ENCODE measurements at places on chromosomes 12 and 14.

DNA sequence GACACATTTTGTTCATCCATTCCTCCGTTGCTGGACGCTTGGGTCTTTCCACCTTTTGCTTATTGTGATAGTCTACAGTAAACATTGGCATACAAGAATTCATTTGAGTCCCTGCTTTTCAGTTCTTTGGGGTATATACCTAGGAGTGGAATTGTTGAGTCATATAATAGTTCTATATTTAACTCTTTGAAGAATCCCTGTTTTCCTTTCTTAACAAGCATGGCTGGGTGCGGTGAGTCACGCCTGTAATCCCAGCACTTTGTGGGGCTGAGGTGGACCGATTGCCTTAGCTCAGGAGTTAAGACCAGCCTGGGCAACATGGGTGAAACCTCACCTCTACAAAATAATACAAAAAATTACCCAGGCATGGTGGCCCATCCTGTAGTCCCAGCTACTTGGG lies 75.4 kb downstream of the CCDC92 start:
- DNase-seq: no peak

DNA sequence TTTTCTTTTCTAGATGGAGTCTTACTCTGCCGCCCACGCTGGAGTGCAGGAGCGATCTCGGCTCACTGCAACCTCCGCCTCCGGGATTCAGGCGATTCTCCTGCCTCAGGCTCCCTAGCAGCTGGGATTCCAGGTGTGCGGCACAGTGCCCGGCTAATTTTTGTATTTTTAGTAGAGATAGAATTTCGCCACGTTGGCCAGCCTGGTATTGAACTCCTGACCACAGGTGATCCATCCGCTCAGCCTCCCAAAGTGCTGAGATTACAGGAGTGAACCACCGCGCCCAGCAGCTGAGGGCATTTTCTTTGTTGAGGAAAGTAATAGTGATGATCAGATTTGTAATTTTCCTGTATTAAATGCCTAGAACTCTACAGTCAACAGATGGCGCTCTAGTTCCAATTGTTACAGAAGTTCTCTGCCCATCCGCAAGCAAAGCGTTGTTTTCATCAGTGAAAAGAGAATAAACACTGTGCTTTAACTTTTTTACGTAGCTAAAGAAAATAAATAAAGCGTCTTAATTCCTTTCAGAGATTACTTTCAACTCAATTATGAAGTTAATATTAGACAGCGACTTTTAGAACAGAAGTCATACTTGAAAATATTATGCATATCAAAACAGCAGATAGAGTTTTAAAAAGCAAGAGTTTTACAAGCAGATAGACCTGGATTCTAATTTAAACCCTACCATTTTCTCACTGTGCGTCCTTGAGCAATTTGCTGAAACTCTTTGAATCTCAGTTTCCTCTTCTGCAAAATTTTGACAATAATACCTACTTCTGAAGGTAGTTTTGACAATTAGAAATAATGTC lies 335.1 kb downstream of the DUSP6 start:
- DNase-seq: no peak

- no peak for DNase-seq
These were observed 42.8 kb upstream of the DDHD1 start for GRCh38 chr14:53195949-53196348.

GRCh38 chr12:88856201-88856600 lies 275.9 kb upstream of the KITLG start:
- DNase-seq: no peak

DNA sequence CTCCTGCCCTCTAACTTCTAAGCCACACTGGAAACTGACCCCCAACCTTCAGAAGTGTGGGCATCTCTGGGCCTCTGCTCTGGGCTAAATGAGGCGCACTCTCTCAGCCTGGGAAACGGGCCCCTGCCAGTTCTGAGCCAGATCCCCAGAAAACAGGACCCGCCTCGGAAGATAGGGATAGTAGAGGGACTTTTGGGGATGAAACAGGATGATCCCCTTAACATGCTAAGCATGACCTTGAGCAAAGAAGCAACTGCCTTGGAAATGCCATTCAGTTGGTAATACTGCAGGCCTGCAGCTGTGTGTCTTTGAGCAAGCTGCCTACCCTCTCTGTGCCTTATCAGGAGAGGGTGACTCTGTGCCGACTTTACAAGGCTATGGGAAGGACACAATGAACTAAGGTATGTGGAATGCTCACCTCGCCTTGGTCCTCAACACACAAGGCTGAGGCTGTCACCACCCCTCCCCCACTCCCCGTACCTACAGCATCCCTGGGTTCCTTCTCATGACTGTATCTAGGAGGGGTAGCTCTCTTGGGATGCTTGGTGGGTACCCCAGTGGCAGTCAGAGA lies 54.0 kb downstream of the NCOR2 start:
- DNase-seq: no peak

- DNase-seq: no peak
These were observed 316.0 kb upstream of the NOVA1 start for GRCh38 chr14:26913786-26914185.

DNA sequence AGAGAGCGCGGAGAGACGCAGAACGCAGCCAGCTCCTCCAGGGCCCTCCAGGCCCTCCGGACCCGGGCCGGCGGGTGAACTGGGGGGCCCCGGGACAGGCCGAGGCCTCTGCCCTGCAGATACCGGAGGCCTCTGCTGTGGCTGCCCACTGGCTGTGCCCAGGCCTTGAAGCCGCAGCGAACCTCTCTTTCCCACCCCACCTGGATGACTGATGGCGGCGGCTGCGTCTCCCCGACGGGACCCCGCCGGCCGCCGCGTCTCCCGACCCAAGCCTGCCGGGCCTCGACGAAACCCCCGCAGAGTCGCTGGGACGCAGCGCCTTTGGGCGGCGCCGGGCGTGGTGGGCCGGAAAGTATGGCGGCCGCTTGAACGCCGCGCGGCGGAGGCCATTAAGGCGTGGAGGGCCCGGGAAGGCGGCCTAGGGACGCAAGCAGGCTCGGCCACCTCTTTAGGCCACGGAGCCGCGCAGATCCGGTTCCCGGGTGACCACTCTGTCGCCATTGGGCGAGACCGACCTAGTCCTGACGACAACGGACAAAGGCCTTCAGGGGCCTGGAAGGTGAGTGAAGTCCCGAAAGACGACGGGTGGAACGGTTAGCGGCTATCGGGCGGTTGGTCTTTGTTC lies 8.4 kb upstream of the ERGIC2 start:
- DNase-seq: no peak

DNA sequence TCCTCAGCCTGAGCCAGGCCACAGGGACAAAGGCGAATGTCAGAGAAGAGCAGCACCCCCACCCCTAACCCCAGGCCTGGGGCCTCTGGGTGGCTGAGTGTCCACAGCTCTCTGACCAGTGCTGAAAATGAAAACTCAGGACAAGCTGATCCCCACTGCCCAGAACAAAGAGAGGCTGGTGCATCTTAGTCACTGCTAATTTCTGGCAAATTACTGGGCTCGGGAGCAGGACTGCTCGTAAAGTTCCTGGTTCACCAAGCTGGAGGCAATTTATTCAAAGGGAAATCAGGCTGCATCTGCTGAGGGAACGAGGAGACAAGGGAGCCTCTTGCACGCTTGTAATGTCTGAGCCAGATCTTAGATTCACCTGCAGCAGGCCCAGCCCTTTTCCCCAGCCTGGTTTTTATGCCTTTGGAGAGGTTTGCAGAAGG lies 43.2 kb downstream of the CALM1 start:
- peak; percentile 34 for DNase-seq

GRCh38 chr14:31962920-31963319 lies 114.2 kb upstream of the ARHGAP5 start:
- DNase-seq: no peak

- no peak for DNase-seq
These were observed 58.2 kb downstream of the NUBPL start for GRCh38 chr14:31619440-31619839.

DNA sequence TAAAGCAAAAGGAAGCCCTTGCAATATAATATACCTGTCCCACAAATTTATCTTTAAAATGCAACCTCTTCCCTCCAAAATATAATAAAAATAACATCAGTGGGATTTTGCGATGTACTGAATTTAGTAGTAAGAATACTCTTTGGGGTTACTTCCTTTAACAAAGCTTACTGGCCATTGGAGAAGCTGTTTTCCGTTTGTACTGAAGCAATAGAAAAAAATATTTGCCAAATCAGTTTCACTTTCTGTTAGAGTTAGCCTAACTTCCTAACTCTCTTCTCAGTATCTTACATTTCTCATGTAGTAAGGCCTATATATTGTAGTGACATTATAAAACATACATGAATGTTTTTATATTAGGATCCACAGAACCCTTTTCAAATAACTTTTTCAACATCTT lies 3.7 kb downstream of the MAX start:
- no peak for DNase-seq

DNA sequence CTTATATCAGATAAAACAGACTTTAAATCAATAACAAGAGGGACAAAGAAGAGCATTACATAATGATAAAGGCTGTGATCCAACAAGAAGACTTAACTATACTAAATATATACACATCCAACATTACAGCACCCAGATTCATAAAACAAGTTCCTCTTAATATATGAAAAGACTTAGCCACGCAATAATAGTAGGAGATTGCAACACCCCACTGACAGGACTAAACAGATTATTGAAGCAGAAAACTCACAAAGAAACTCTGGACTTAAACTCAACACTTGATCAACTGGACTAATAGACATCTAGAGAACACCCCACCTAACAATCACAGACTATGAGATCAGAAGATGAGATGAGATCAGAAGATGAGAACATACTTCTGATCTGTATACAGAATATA lies 5.7 kb upstream of the CLEC14A start:
- DNase-seq: no peak
